Activated CD8-positive, alpha-beta memory T cell treated with anti-CD3 and anti-CD28 coated beads, Interleukin-2, amount 10 ng/mL, durations not matched to agents 7 days and 5 days (primary cell): ENCODE measurements at places on chromosomes 12 and 14.

GRCh38 chr14:54653712-54654469, 87.0 kb downstream of the SAMD4A start:
- DNase-seq, result no peak

DNA sequence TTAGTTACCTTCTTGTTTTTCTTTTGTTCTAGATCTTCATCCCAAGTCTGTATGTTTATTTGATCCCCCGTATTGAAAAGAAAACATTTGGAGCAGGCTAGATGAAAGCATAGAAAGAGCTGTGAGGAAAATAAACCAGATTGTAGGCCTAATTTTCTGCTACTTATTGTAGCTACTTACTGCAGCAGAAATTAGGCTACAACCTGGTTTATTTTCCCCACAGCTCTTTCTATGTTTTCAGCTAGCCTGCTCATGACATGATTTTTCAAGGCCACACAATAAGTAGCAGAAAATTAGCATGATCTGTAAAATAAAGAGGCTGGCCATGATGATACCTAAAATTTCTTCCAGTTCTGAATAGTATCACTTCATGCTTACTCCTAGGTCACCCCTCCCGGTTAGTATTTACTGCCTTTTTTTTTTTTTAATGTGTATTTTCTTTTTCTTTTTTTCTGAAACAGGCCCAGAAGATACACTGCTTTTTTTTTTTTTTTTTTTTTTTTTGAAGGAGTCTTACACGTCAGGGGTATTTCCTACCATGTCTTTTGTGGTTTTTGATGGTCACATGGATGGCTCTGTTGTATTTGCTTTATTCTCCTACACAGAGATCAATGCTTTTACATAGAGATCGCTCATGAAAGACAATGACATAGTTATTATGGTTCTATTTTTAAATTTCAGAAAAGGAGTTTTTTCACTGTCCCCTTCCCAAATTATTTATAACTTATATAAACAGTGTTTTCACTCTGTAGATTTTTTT, 32.3 kb downstream of the BHLHE41 start:
- no peak for DNase-seq

- no peak for DNase-seq
Measured at GRCh38 chr12:42468921-42469320, 120.6 kb downstream of the PRICKLE1 start.

DNA sequence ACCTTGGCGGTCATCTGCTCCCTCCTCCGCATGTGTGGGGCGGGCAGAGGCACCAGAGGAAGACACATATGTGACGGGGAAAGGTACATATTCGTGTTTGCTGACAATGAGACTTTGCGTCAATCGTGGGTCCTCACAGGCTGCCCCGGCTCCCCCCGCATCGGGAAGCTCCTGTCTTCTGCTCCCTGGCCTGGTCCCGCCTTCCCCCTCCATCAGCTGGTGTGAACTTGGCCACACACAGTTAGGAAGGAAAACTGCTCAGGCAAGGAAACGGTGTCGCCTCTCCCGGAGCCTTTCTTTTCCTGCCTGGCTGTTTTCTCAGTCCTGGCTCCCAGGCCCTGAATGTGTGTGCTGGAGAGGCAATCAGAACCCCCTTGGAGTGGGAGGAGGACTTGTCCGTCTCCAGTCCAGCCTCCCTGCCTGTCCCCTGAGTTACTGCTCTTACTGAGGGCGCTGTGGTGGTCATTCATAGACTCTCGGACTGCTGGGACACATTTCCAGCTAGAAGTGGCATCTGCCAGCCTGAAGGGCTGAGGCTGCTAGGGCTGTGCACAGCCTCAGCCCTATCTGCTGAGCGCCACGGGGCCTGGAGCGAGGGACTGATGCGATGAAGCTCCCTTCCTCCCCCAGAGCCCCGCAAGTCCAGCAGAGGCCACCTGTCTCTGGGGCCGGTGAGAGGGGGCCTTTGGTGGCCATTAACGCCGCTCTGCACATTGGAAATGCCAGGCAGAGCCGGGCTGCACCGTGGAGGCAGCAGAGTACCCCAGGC, 44.2 kb upstream of the TSPAN9 start:
- no peak for DNase-seq

DNA sequence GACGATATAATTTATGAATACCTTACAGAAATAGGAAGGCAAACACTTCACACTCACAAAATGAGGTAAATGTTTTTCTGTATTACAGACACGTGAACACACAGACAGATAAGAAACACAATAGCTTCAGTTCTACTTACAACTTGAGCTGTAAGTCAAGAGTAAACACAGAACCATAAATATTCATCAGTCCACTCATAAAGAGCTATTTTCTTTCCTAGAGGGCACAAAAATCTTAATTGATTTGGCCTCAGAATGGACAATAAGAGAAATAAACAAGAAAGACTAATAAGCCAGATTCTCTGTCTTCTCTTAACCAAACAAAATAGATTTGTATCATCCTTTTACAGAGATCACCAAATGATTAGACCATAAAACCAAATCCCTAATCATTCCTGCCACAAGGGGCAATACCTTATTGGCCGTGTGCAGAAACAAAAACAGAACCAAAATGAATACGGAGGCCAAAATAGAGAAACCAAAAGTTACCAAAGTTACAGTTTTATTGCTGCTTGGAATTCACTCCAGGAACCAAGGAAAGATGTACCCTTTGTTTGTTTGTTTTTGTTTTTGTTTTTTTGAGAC, 38.1 kb upstream of the GARIN2 start:
- DNase-seq, result no peak
